SHP77 (cell line): ENCODE measurements at places on chromosomes 4 and X.
A peak's percentile ranks its signal among the peaks of the same experiment; 100 is the strongest.

- DNase-seq = no peak
These were observed 15.2 kb upstream of the FAM47A start for GRCh38 chrX:34147345-34147744.

GRCh38 chr4:105106426-105106825, 40.2 kb upstream of the TET2 start:
- no peak for DNase-seq

DNA sequence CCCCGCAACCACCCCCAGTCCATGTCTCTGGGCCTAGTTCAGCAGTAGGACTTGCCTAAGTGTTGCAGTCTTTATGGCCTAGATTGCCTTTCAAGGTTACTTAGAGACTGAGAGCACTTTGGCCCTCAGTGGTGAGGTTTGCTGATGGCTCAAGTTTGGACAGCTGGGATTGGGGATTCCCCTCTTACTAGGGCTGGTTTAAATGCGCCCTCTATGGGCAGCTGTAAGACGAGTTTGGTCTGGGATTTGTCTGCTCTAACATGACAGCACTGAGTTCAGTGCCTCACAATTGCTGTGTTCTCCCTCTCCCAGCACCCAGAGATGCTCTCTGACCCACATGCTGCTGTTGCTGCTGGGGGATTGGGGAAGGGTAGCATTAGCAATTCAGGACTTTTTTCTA, 23.1 kb downstream of the DACH2 start:
- DNase-seq = peak; percentile 10

- no peak for DNase-seq
These were observed 17.8 kb downstream of the ANXA3 start for GRCh38 chr4:78569306-78569821.

DNA sequence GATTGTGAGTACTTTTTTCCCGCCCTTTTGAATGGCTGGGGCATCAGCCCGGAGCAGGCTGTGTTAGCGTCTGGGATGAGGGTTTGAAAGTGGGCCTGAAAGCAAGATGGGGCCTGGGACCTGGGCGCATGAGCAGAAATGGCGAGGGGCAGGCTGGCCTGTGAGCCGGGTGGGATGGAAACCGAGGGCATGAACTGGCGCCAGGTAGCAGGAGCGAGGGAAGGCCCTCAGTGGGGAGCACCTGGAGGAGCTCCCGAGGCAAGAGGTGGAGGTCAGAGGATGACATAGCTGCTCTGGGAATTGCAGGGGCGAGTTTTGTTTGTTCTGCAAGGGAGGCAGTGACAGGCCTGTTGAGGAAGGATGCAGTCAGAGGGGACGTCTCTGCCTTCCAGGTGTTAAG, 68.6 kb downstream of the RGS12 start:
- DNase-seq = no peak

DNA sequence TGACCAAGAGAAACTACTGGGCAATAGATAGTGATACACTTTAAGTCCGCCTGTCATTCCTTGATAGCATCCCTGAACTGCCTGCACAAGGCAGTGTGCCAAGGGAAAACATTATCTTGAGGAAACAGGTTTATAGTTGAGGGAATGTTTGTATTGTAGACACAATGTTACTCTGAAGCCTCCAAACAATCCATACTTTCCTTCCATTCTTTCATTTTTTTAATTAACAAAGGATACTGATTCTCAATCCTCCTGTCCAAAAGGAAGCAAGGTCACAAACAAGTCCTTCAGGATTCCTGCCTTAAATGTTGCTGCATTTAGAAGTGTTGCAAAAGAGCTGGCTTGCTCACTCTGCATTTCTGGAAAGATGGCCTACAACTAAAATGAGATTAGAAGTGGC, 61.7 kb upstream of the PRSS48 start:
- DNase-seq = no peak

DNA sequence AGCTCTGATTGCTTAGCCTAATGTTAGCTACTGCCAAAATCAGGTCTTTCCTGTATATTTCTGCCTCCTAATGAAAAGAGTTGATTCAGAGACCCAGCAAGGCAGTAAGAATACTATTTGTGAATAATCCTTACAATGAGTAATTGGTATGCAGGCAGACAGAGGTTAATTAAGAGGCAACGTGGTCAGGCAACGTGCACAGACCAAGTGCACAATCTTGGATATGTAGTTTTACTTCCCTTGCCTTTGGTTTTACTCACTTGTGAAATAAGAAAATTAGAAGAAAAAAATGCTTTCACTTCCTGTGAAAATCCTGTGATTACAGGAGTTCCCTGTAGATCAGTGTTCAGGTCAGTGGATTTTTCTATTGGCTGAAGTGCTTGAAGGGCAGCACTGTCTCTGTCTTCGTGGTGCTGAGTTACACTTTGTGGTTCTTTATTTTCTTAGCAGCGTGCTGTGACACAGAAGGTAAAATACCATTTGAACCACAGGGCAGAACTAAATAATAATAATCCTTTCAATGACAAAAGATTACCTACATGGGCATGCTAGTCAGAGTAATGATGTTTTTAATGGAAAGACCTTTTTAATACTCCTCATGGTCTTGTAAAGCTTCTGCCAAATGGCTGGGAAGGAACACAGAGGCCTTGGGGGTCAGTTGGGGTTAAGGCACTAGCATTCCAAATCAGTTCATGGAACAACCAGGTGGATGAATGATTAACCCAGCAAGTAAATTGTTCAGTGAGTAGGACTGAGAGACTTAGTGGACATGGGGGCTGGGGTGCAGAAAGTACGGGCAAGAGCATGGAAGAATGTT, 430.9 kb downstream of the MAPK10 start:
- no peak for DNase-seq

DNA sequence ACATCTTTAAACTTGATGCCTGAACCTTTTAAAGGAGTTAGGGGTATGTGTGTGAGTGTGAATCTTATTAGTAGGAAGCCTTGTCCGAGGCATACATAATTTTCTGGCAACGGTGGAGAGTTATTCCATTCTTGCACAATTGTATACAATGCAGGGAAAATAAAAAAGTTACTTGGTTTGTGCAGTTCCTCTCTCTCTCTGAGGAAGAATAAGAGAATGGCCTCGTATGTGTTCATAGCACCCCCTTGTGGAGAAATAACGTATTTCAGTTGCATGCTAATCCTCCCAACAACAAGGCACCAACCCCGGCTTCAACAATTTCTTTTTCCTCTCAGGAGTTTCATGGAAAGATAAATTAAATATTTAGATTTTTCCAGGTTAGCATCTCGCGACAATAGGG, 33.7 kb upstream of the FGF13 start:
- DNase-seq = peak; percentile 2

DNA sequence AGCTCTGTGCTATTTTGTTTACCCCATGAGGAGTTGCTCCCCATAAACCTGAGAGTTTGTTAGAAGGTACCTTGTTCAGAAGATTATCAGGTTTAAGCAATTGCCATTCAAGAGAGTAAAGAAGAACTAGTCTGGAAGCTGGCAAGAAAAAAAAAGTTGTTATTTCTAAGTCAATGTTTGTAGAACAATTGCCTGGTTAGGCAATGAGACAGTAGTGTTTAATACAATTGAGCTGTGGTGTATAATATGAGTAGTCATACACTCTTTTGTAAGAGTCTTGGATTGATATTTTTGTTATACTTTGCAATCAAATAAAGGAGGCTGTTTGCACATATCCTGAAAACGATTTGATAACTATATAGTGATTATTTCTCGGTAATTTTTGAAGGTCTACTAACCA, 44.7 kb downstream of the GALNT7 start:
- DNase-seq = no peak

DNA sequence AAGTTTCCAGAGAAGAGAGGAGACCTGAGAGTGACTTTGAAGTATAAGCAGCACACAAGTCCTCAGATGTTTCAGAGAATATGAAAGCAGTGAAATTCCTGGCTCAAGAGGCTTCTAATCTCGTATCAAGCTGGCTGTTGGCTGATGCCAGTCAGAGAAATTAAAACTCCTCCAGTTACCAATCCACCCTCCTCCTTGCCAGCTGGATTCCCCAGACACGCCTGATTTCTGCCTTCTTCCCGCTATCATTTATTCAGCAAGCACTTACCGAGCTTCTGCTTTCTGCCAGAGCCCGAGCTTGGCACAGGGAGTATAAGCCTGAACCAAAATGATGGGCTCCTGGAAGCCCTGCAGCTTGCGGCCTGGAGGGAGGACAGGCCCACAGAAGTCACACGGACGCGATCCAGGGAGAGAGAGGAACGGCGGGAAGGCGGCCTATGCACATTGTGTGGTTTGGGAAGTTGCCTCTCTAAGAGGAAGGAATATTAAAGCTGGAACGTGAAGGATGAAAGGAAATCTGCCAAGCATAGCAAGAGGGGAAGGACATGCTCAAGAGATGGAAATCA, 102.4 kb upstream of the TBL1X start:
- DNase-seq = no peak

DNA sequence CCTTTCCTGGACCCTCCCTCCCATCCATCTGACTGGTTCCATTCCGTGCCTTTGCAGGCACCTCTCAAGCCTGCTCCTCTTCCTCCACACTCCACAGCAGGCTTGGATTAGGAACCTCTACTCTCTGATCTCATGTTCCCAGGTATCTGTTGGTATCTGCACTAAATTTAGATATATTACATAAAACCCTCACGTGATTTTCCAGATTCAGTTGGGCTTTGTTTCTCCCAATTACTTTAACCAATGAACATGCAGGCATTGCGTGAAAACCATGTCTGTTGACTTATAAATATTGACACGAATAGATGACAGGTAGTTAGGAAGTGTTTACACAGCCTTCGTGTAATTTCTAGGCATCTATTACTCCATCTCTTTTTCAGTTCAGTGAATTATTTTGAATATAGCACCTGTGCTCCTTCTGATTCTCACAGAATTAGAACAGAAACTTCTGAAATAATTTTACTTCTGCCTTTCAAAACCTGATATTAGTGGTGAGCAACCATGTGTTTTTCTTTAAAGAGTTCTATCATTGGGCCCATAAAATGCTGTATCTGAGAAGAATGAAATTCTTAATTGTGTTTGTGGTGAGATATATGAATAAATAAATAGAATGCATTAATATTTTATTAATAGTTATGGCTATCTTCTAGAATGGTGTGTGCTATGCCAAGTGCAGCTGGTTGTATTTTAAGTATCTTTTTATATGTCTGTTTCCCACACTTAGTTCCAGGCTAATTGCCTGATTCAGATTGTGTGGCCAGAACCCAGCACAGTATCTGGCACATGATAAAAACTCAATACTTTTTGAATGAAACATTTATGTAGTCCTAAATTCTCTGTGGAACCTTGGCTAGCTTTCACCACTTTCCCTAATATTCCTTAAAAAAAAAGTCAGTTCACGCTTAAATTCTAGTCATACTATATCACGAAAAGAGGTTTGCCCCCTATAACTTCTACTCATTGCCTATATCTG, 304.8 kb downstream of the QDPR start:
- peak; percentile 28 for DNase-seq

DNA sequence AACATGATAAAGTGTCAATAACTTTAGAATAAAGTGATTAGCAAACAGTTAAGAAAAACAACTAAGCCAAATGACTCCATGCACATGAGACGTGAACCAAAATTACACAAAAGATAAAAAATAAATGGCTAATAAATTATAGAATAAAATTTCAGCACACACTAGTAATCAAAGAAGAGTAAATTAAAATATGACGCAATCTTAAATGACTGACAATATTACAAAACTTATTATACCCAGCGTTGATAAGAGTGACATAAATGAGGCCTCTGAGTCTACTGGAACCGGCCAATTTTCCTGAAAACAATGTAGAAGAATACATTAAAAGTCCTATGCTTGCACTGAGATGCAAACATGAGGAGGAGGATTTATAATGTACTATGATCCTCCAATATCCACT, 187.4 kb downstream of the DHX15 start:
- no peak for DNase-seq
